Activated CD4-positive, alpha-beta T cell treated with anti-CD3 and anti-CD28 coated beads, Interleukin-2, amount 50 U/mL, for 24 hours (primary cell): ENCODE measurements at places on chromosomes 3 and 15.

GRCh38 chr15:63264688-63265293 lies 12.6 kb upstream of the APH1B start:
- DNase-seq, result no peak

GRCh38 chr15:26806151-26806550 lies 33.3 kb upstream of the GABRB3 start:
- no peak for DNase-seq

DNA sequence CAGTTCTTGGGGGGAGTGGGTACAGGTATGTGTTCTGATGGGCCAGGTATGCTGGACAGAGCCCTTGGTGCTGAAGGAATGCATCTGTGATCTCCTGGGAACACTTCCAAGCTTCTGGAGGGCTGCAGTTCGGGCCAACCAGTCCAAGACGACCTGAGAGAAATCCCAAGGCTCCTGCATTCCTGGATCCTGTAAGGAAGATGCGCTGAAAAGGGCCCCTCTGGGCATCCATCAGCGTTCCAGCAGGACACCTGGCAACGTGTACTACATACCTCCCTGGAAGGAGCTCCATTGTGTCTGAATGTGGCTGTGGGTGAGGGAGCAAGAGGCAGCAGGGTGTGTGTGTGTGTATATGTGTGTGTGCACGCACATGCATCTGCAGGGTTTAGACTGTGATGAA lies 144.7 kb downstream of the FAM43A start:
- no peak for DNase-seq

GRCh38 chr15:75732177-75732808 lies 19.6 kb upstream of the CSPG4 start:
- DNase-seq, result no peak

DNA sequence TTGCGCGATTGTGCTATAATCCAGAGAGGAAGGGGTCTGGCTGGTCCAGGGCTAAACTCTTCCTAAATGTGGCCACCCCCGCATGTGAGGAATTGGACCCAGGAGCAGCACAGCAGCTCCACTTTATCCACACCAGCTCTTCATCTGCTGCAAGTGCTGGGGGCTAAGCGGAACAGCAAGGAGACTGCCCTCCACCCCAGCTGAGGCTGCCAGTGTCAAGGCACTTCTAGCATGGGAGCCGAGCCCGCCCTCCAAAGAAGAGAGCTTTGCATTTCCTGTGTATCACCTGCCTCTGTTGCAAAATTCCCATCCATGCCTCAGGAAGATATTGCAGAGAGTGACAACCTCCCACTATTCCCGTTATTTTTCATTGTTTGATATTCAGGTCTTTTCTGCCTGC lies 333.6 kb downstream of the ARRDC4 start:
- no peak for DNase-seq

GRCh38 chr15:45705510-45706473 lies 71.0 kb downstream of the SQOR start:
- peak; percentile 52 for DNase-seq

DNA sequence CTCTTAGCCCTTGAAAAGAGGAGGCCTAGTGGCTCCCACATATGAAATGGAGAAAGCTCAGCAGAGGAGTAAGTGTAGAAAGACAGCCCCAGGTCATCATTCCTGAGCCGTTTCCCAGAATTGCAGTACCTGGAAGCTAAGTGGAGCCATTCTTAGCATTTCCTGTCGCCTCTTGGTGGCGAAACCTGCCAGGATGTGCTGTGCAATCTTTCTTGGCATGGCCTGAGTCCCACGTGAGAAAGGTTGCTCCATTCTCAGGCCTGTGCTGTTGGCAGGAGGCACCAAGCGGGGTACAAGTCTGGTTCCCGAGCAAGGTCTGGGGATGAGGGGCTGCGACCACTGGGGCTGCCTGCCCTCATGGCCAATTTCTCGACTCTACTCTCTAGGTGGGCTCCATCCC lies 207.2 kb upstream of the TPM1 start:
- no peak for DNase-seq

- no peak for DNase-seq
These were observed 350.5 kb upstream of the ICE2 start for GRCh38 chr15:60829416-60829815.

DNA sequence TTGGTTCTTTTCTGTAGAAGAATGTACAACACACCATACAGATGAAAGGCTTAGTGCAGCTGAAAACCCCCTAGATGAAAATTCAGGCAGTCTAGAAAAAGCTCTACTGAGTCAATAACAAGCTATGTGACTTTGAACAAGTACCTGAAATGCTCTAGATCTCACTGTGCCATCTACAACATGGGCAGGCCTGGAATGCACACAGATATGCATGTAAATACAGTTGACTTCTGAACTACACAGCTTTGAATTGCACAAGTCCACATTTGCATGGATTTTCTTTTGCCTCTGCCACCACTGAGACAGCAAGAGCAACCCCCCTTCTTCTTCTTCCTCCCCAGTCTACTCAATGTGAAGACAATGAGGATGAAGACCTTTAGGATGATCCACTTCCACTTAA lies 98.4 kb downstream of the CNTN3 start:
- DNase-seq, result no peak

- DNase-seq, result no peak
These were observed 377.3 kb downstream of the LPP start for GRCh38 chr3:188531210-188531609.

- peak; percentile 9 for DNase-seq
These were observed 180.3 kb upstream of the TSC22D2 start for GRCh38 chr3:150227839-150228238.

DNA sequence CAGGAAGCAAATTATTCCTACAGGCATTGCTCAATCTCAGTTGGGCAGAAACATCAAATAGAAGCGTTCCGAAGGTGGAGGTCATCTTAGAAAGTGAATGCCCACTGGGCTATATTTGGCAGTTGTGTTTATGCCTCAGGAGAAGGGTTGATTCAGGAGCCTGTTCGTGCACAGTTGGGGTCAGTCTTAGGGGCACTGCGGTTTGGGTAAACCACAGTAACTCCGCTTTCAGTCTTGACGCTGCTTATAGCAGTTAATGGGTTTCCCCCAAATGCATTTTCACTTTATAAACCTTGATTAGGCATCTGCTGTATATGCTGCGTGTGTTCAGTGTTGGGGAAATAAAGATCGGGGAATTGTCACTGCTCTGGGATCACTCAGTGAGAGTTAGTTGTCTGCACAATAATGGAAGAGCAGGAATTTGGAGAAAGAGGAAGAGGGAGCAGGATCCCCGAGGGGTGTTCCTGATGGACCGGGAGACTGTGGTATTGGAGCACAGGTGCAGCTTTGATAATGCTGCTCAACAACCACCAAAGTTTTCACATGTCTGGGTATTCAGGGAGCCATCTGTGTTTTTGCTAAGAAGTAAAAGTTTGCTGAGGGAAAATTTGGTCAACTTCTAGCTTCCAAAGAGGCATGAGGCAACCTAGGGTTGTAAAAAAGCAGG lies 124.3 kb upstream of the EIF1B start:
- DNase-seq, result no peak

- DNase-seq, result no peak
These were observed 111.1 kb downstream of the FMN1 start for GRCh38 chr15:33083232-33084081.

- DNase-seq, result no peak
These were observed 28.7 kb downstream of the CMTM7 start for GRCh38 chr3:32420126-32421038.

DNA sequence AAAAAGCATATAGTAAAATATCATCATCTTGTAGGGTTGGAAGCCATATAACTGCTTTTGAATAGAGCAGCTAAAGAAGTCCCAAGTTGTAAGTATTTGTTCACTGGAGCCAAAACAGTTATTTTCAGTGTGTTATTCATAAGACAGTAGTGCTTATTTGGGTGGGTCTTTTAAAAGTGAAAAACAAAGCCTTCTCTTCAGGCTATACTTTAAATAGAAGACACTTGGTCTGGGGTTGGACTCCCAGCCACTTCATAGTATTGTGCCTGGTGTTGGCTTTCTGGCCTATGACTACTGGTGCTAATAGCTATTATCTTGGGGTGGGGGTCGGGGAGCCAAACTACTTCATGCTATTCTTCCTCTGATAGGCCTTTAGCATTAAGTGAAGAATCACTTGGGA lies 135.2 kb downstream of the SLC25A26 start:
- DNase-seq, result no peak

GRCh38 chr3:72375237-72376076 lies 472.8 kb downstream of the SHQ1 start:
- DNase-seq, result peak; percentile 59

GRCh38 chr3:72930754-72931153 lies 42.9 kb downstream of the GXYLT2 start:
- no peak for DNase-seq

DNA sequence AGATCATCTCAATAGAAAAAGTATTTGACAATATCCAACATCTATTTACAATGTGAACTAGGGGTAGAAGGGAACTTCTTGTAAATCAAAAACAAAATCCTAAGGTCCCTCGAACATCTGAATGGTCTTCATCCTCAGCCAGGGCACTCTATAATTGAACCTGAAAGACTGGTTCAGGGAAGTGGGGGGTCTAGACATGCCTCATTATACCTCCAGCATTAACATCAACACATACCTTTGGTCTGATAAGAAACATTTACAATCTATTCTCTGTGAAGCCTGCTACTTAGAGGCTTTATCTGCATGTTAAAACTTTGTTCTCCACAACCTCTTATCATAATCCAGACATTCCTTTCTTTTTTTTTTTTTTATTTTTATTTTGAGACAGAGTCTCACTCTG lies 211.8 kb downstream of the CTNNB1 start:
- DNase-seq, result no peak

DNA sequence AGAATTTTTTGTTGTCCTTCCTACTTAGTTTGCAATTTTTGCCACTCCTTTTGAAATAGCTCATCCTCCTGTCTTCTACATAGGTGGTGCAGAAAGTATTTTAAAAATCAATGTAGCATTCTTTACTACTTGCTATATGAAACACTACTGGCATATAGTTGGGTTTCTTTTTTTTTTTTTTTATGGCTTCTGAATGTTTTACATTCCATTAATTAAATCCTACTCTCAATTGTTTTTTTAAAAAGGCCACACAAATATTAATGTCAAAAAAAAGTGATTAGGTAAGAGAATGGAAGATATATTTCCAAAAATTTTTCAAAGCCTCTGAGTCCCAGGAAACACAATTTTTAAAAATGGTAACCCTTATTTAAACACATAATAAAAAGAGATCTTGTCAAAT lies 262.6 kb downstream of the MAGI1 start:
- DNase-seq, result no peak

DNA sequence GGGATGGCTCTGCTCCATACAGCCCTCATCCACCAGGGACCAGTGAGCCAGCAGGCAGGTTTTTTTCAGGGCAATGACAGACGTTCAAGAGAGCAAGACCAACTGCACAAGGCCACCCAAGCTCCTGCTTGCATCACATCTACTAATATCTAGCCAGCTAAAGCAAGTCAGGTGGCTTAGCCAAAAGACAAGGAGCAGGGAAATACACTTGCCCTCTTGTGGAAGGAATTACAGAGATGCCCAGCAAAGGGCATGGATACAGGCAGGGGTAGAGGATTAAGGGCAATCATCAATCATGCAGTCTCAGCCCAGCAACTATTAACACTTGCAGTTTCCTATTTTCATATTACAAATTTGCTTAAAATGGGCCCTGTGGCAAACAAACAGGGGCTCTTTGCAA lies 81.5 kb upstream of the NTRK3 start:
- DNase-seq, result no peak

- no peak for DNase-seq
These were observed 47.6 kb downstream of the TRIM71 start for GRCh38 chr3:32865383-32865782.

- DNase-seq, result no peak
These were observed 125.2 kb downstream of the TMCO5A start for GRCh38 chr15:38059665-38060064.

- DNase-seq, result no peak
These were observed 212.8 kb upstream of the EIF1B start for GRCh38 chr3:40096661-40097111.

DNA sequence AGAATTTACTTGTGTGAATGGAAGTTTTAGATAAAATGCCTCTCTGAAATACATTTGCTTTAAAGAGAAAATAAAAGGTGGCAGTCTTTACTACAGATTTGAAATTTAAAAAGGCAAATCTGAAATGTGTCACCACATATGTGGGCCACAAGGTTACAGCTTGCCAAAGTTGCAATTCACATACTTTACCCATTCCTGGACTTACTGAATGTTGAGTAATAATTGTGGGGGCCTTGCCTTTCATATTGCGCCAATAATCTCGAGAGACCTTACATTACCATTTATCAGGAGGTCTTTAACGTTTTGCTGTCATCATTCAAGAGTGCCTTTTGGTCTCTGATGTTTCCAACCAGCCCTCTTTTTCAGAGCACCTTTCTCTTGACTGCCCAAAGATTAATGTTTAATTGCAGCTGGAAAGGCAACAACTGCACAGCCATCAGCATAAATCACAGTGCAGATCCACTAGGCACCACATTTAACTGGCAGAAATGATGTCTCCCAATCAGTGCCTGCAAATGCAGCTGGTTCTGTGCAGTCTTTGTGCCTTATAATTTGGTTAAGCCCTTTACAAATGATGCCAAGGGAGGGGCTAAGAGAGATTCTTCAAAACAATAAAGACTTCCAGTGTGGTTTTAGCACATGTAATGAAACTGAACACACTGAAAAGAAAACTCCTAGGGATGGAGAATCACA lies 206.8 kb downstream of the MAGI1 start:
- no peak for DNase-seq

DNA sequence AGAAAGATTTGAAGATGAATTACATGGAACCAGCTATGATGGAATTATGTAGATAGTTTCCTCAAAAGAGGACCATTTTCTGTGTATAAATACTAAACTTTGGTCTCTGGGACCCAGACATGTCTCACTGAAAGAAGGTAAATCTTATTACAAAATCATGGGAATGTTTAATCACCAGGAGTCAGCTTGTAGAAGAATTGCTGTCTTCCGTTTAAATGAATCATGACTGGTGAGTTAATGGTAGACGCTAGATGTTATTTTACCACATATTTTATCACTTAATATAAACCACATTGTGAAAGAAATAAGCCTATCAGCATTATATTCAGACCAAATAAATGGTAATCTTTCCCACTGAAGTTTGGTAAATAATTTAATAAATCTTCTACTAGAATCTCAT lies 322.3 kb upstream of the SUCLG2 start:
- DNase-seq, result no peak

GRCh38 chr3:160150525-160150924 lies 74.7 kb upstream of the C3orf80 start:
- no peak for DNase-seq

DNA sequence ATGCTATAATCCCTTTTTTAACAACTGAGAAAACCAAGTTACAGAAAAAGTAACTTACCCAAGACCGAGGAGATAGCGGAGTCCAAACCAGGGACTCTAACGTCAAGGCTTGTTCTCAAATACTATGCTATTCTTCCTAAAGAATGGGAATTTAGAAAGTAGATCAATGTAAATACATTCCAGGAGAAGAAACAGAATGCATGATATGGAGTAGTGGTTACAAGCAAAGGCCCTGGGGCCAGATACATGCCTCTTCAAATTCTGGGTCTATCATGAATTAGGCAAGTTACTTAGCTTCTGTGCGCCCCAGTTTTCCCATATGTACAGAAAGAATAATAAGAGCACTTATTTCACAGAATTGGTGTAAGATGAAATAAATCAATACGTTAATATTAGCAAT lies 102.0 kb upstream of the CHMP2B start:
- DNase-seq, result no peak
